ENCODE measurements at places on chromosomes 5 and 9. TPM values are rescaled to one million over a fixed set of nuclear protein-coding genes. Genes with fewer than 3 reads are reported as not detected.

The REEP2 gene
- total RNA-seq: 2.0 TPM

The GRM6 gene
- total RNA-seq: not detected

The ASPN gene
- not detected for total RNA-seq

The BOD1 gene
- 24.9 TPM for total RNA-seq

The PCDHGA10 gene
- total RNA-seq: 0.06 TPM

The CHSY3 gene
- not detected for total RNA-seq

The C1QTNF2 gene
- not detected for total RNA-seq

The PDE8B gene
- not detected for total RNA-seq

The FOXD4L5 gene
- total RNA-seq: 0.37 TPM

The PCDHA1 gene
- not detected for total RNA-seq

All from activated T-helper 17 cell treated with anti-CD3 and anti-CD28 coated beads, Interleukin-2, amount 50 U/mL, for 72 hours (primary cell).